ENCODE measurements at places on chromosomes 16 and 17.

- DNase-seq, result no peak
These were observed 10.6 kb downstream of the CDH16 start for GRCh38 chr16:66908116-66908515.

- no peak for DNase-seq
These were observed 51.5 kb downstream of the LDHD start for GRCh38 chr16:75065149-75065505.

GRCh38 chr16:8552487-8553221, 37.7 kb downstream of the TMEM114 start:
- no peak for DNase-seq

DNA sequence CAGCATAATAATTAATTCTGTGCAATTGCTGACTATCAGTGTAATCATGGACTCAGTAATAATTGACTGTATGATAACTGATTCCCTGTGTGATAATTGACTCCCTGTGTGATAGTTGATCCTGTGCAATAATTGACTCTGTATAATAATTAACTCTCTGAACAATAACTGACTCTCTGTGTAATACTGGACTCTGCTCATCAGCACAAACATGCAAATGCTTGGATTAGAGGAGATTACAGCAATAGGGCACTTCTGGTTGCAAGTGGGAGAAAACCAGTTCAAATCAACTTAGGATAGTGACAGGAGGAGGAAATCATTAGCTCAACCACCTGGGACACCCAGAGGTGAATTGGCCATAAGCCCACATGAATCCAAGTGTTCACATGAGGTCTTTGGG, 582.1 kb downstream of the RBFOX1 start:
- DNase-seq, result no peak

DNA sequence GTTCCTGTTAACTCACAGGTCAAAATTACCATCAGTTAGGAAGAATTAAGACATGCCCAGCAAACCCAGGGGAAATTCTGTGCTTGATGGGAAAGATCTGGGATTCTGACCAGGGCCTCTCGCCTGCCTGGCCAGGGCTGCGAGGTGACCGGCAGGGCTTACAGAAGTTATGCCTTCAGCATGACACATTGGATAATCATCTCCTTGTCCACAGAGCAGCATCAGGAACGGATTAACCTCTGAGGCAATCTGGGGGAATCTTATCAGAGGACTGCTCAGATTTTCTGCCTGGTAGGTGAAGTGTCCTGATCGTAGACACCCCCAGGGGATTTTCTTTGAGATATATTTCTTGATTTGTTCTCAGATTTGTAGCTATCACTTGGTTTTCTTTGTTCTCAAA, 172.5 kb downstream of the HS3ST3A1 start:
- DNase-seq, result peak; percentile 22

GRCh38 chr16:85612801-85613603, at the start of gene GSE1:
GSE1 (plus strand) TSS chr16:85613322; CDS start chr16:85613392, 70 bp downstream.
- DNase-seq, result peak; percentile 66

- no peak for DNase-seq
These were observed 1.0 kb downstream of the HS3ST3A1 start for GRCh38 chr17:13600475-13601321.

DNA sequence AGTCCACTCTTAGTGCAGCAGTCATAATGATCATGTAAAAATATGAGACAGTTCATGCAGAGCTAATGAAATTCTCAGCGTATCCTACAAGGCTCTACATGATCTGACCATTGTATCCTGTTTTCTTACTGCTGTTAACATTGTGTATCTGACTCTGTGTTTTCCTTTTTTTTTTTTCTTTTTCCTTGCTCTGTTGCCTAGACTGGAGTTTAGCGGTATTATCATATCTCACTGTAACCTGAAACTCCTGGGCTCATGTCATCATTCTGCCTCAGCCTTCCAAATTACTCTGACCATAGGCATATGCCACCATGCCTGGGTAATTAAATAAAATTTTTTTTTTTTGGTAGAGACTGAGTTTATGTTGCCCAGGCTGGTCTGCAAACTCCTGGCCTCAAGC, 12.1 kb downstream of the DUS2 start:
- no peak for DNase-seq

- DNase-seq, result no peak
These were observed 3.8 kb downstream of the CIITA start for GRCh38 chr16:10880594-10881452.

- DNase-seq, result no peak
These were observed 101.4 kb downstream of the TNFRSF13B start for GRCh38 chr17:16870253-16871245.

- DNase-seq, result no peak
These were observed 34.8 kb downstream of the CYB5D2 start for GRCh38 chr17:4177806-4178205.

GRCh38 chr16:8986111-8986510, 22.4 kb upstream of the USP7 start:
- no peak for DNase-seq

- DNase-seq, result no peak
These were observed 97.2 kb downstream of the ZNF18 start for GRCh38 chr17:11900041-11900476.

DNA sequence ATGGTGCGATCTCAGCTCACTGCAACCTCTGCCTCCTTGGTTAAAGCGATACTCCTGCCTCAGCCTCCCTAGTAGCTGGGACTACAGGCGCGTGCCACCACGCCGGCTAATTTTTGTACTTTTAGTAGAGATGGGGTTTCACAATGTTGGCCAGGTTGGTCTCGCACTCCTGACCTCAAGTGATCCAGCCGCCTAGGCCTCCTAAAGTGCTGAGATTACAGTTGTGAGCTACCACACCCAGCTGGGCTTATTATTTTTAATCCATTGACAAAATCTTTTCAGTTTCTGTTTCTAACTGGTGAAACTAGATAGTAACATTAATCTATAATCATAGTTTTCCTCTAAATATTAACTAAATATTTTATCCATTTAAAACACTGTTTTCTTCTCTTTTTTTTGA, 5.9 kb downstream of the FAM234A start:
- no peak for DNase-seq

GRCh38 chr17:9973669-9974447, 68.8 kb upstream of the RCVRN start:
- no peak for DNase-seq

GRCh38 chr17:57999010-57999495, 8.0 kb downstream of the SRSF1 start:
- DNase-seq, result no peak

- DNase-seq, result no peak
These were observed 28.1 kb upstream of the ADAMTS18 start for GRCh38 chr16:77462894-77463293.

GRCh38 chr16:11405331-11406176, 60.3 kb downstream of the RMI2 start:
- DNase-seq, result no peak

DNA sequence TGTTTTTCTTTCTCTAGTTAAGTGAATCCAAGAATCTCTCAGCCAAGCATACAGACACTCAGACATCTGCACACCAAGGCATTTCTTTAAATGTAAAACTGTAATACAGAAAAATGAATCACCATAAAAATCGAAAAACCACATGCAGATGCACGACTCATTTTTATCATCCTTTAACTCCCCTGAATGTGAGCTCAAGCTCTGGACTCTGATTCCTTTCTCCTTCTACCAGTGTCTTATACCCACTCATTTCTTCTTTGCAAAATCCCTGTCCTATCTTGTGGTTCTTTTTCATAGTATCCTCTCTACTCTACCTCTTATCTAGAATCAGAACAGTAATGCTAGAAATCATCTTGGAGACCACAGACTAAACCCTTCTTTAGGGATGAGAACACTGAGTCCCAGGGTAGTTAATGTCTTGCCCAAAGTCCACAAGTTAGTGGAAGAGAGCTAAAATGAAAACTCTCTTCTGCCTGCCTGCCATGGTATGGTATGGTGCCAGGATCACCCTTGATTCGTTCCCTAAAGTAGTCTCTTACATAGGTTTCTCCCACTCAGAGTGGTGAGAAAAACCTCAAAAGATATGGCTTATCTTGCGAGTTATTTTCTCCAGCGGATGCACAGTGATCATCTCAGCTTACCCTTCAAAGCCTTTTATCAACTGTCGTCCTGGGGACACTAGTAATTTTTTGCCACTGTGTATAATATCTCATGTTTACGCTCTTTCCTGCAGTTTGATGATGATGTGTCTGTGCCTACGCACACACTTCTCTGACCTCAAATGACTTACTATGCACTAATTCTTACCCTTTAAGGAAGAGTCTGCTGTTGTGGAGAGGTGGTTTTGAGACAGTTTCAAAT, 30.2 kb downstream of the BRD7 start:
- DNase-seq, result no peak

- no peak for DNase-seq
These were observed 424.5 kb upstream of the MON1B start for GRCh38 chr16:76766538-76766937.

DNA sequence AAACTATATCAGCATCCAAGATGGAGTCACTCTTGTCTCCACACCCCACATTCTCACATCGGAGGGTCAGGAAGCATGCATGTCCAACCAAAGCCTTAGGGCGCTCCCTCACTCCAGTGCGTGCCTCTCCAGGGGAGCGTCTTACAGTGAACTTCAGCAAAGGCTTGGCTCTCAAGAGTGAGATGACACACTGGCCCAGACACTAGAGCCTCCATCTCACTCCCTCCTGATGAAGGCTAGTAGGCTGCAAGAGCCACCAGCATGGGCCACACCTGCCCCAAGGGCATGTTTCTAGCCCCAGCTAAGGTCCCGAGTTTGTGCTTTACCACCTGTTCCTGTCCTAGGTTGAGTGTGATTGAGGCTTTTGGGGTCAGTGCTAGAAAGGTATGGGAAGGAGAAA, 40.5 kb downstream of the BEAN1 start:
- no peak for DNase-seq

DNA sequence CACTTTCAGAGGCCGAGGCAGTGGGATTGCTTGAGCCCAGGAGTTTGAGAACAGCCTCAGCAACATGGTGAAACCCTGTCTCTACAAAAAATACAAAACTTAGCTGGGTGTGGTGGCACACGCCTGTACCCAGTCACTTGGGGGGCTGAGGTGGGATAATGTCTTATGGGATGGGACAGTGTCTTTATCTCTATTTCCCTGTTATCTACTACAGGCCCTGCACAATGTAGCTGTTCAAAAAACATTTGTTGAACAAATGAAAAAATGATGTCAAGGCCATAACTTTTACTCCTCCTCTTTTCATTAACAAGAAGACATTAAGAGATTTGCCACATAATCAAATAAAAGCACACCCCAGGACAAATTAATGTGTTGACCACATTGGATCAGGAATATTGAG, 13.8 kb downstream of the TUBG1 start:
- no peak for DNase-seq

- DNase-seq, result no peak
These were observed 31.0 kb downstream of the SOX9 start for GRCh38 chr17:72151565-72152386.

Measured in HS-27A (cell line).